B cell (primary cell): ENCODE measurements at places on chromosomes 1 and 21.

- no peak for DNase-seq
- H3K27me3 ChIP-seq = no peaks in the 10 kb centered on the region
- H3K36me3 ChIP-seq = no peaks in the 10 kb centered on the region
- no peak overlapping the region for H3K27ac ChIP-seq
Observed at GRCh38 chr1:47865881-47866535, 131.2 kb downstream of the TRABD2B start.

DNA sequence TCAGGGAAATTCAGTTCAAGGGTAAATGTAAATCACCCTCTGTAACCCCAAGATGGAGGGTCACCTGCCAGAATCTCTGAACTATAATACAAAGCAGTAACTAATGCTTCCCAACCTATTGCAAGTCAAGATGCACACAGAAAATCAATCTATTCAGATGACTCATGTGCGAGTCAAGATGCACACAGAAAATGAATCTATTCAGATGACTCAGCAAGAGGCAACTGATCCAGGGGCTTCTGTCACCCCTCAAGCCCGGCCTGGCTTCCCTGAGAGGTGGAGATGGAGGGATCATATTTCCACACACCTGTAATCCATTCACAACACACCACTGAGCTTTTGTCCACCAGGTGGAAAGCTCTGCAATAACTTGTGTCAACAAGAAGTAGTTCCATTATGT, 17.4 kb upstream of the HIVEP3 start:
- H3K4me1 ChIP-seq = no peaks in the 10 kb centered on the region
- H3K27ac ChIP-seq = no peak overlapping the region
- no peaks in the 10 kb centered on the region for H3K36me3 ChIP-seq
- no peaks in the 10 kb centered on the region for H3K27me3 ChIP-seq
- no peak overlapping the region for H3K4me3 ChIP-seq

DNA sequence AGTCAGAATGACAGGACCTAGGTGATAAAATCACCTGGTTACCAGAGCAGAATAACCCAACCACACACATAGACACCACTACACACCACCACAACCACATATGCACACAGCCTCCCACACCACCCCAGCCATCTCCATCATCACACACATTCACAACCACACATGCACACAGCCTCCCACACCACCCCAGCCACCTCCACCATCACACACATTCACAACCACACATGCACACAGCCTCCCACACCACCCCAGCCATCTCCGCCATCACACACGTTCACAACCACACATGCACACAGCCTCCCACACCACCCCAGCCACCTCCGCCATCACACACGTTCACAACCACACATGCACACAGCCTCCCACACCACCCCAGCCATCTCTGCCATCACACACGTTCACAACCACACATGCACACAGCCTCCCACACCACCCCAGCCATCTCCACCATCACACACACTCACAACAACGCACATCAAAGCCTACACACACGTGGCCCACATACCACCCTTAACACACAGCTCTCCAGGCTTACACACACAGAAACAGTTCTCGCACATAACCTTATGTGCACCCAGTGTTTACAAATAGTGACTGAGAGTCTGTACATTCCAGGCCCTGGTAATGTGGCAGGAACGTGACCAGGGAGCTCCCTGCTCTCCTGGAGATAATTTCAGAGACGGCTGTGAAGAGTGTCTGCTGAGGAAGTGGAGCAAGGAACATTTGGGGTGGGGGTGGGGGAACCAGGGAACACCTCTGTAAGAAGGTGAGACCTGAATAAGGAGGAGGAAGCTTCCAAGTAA, 3.3 kb upstream of the GJB3 start:
- no peak overlapping the region for H3K27ac ChIP-seq
- H3K36me3 ChIP-seq = no peaks in the 10 kb centered on the region
- H3K4me1 ChIP-seq = peaks cover 13% of the 10 kb centered on the region
- H3K27me3 ChIP-seq = no peaks in the 10 kb centered on the region

GRCh38 chr1:54037476-54037875, 15.5 kb downstream of the TMEM59 start:
- no peak for DNase-seq
- H3K4me1 ChIP-seq = no peaks in the 10 kb centered on the region
- H3K36me3 ChIP-seq = peaks cover 80% of the 10 kb centered on the region
- no peak overlapping the region for H3K4me3 ChIP-seq
- no peak overlapping the region for H3K27ac ChIP-seq

GRCh38 chr21:38933731-38934130, 128.0 kb downstream of the ETS2 start:
- no peaks in the 10 kb centered on the region for H3K27me3 ChIP-seq
- H3K4me3 ChIP-seq = no peak overlapping the region
- H3K36me3 ChIP-seq = no peaks in the 10 kb centered on the region
- no peak for DNase-seq
- H3K27ac ChIP-seq = no peak overlapping the region

DNA sequence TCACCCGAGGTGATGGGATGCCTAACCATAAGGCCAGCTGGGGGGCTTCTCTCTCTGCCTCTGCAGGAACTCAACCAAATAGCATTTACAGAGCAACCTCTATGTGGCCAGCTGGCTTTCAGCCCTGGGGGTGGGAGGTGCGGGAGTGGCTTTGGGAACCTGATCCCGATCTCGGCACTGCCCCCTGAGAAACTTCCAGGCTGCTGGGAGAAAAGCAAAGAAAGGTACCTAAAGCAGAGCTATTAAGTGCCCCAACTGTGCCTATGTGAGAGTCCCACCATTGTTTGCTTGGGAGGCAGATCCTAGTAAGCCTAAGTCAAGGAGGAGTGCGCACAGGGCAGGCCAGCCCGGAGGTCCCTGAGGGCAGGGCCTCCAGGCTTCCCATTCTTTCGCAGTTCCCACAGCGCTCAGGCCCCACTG, 7.0 kb downstream of the KRTCAP2 start:
- peaks cover 21% of the 10 kb centered on the region for H3K36me3 ChIP-seq
- no peak overlapping the region for H3K27ac ChIP-seq
- H3K4me3 ChIP-seq = no peak overlapping the region

DNA sequence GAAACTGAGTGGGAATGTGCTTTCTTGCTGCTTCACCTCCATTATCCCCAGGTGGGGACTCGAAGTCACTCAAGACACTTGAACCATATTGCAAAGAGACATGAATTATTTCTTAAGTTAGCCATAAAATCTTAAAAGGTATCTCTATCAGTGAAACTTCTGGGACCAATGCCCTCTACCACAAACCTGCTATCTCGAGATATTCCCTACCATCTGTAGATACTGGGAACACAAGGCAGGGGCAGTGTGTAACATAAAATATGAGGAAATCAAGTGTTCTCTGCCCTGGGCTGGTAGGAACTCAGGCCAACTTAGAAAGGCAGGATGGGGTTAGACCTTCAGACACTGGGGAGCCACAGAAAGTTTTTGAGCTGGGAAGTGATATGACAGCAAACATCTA, 1.3 kb upstream of the CD58 start:
- no peaks in the 10 kb centered on the region for H3K36me3 ChIP-seq
- H3K4me1 ChIP-seq = peaks cover 9% of the 10 kb centered on the region
- peaks cover 3% of the 10 kb centered on the region for H3K27me3 ChIP-seq
- no peak for DNase-seq
- no peak overlapping the region for H3K27ac ChIP-seq
- H3K4me3 ChIP-seq = no peak overlapping the region

DNA sequence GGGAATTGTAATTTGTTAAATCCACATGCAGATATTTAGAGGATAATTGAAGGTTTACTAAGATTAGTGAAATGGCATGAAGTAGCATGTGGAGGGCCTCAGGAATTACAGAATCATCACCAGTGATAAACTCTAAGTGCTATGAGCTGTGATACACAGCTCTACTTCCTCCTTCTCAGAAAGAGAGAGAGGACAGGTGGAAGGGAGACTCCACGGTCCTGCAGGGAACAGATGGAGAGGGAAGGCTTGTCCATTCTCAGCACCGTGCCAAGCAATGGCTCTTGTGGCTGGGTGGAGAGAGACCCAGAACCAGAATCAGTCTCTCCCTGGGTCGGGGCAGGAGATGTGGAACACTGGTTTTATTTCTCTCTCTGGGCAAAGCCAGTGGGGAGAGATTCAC, 27.8 kb upstream of the LYPD8 start:
- H3K4me1 ChIP-seq = peaks cover 35% of the 10 kb centered on the region
- H3K36me3 ChIP-seq = no peaks in the 10 kb centered on the region
- DNase-seq = no peak
- H3K27me3 ChIP-seq = no peaks in the 10 kb centered on the region
- no peak overlapping the region for H3K27ac ChIP-seq
- no peak overlapping the region for H3K4me3 ChIP-seq

- H3K27ac ChIP-seq = no peak overlapping the region
- no peaks in the 10 kb centered on the region for H3K27me3 ChIP-seq
- H3K4me1 ChIP-seq = no peaks in the 10 kb centered on the region
- no peak overlapping the region for H3K4me3 ChIP-seq
Observed at GRCh38 chr1:247268390-247269045, 12.6 kb downstream of the VN1R5 start.

GRCh38 chr1:184574588-184574987, 180.1 kb downstream of the EDEM3 start:
- H3K36me3 ChIP-seq = no peaks in the 10 kb centered on the region
- no peak for DNase-seq
- H3K27me3 ChIP-seq = no peaks in the 10 kb centered on the region
- H3K27ac ChIP-seq = no peak overlapping the region
- H3K4me1 ChIP-seq = no peaks in the 10 kb centered on the region

DNA sequence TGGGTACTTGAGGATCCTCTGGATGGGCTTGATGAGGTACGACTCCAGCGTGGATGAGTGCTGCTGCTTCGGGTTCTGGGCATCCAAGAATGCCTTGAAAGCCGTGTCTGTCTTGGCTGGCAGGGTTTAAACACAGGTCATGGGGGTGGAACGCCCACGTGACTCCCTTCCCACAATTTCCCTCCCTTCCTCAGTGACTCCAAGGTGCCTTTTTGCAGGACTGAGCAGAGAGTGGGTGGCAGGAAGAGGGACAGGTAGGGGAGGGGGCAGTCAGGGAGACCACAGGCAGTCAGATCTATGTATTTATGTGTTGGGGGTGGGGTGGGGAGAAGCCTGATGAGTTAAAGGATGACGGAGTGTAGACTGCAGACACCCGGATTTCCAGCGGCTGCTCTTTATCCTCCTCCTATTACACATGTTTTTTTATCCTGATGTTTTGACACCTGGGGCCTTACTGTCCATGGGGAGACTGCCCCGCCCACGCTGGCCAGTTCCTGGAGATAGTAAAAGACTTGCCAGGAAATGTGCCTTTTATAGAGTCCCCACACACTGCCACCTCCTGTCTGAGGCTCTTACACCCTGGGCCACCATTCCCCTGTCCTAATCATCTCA, 103.2 kb upstream of the KRTAP19-8 start:
- DNase-seq = no peak
- no peak overlapping the region for H3K4me3 ChIP-seq
- H3K36me3 ChIP-seq = no peaks in the 10 kb centered on the region
- no peak overlapping the region for H3K27ac ChIP-seq

DNA sequence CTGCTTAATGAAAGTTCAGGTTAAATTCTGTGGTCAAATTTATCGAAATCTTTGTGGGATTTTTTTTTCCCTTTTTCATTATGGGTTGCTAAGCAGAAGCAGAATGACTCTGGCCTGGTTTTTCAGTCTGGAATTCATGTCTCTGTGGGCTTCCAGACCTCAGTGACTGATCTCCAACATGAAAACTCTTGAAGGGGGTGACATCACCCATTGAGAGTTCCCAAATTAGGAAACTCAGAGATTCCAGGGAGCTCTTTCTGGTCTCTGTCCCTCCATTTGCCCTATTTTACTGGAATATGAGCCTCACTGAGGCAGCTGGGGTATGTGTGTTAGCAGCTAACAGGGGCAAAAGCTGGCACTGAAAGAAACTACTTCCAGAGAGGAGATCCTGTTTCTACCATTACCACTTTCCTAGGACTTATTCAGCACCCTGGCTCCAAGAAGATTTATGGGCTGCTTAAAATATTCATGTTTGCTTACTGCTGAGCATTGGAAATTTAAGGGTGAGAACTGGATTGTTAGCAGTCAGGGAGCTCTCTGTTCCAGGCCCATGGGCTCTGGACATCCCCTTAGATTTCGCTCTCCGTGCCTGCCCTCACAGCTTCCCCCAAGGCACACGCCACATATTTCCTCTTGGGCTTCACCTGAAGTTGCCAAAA, 203.4 kb upstream of the SPAG17 start:
- no peaks in the 10 kb centered on the region for H3K4me1 ChIP-seq
- no peaks in the 10 kb centered on the region for H3K27me3 ChIP-seq
- no peak for DNase-seq
- H3K4me3 ChIP-seq = no peak overlapping the region

DNA sequence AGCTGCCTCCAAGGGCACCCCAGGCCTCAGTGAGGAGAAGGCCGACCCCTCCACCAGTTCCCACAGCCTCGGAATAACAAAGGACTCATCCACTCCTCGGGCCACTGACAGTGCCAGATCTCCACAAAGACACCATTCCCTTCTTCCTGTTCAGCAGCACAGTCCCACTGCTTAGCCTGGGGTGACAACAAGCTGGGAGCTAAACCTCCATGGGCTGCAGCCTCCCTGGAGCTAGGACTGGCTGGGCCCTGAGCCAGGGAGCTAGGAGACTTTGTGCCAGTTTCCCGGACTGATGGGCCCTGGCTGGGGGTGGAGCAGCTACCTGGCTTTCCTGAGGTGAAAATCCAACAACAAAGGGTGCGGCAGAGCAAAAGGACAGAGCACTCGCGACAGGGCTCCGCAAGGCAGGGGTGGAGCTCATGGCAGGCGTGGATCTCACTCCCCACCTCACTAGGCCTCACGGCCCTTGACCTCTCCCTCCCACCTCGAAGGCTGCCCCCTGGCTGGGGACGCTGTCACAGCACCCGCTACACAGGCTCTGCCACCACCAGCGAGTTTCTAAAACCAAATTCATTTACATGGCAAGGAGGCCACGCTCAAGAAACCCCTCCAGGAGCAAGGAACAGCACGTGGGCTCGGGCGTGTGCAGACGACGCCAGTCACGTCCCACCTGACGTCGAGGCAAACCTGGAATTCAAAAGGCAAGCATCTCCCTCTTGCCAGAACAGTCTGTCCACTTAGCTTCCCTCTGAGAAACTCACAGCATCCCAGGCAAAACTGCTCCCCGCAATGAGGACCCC, 13.8 kb downstream of the SLC35E2B start:
- H3K4me1 ChIP-seq = peaks cover 9% of the 10 kb centered on the region
- peak; percentile 67 for DNase-seq
- no peak overlapping the region for H3K4me3 ChIP-seq
- H3K36me3 ChIP-seq = no peaks in the 10 kb centered on the region
- H3K27me3 ChIP-seq = no peaks in the 10 kb centered on the region

GRCh38 chr1:64532646-64533045, 62.7 kb downstream of the CACHD1 start:
- H3K4me1 ChIP-seq = no peaks in the 10 kb centered on the region
- H3K27ac ChIP-seq = no peak overlapping the region

- peaks cover 12% of the 10 kb centered on the region for H3K27me3 ChIP-seq
- DNase-seq = no peak
- no peak overlapping the region for H3K27ac ChIP-seq
- H3K36me3 ChIP-seq = no peaks in the 10 kb centered on the region
- H3K4me3 ChIP-seq = no peak overlapping the region
Observed at GRCh38 chr1:20339811-20340457, 49.3 kb downstream of the VWA5B1 start.

DNA sequence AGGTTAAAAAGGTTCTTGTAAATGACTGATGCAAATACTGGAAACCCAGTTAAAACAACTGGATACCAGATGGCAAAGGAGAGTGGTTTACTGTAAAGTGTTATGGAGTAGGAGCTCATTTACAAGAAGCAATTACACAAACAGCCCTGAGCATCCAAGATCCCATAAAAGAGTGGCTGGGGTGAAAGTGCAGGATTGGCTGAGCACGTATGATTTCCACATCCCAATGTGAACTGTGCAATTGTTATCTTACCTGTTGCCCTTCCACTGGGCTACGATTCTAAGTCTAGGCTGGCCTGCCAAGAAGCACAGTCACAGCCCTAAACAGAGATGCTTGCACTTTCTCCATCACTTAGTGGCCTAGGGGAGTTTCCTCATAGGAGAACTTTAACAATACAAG, 277.6 kb upstream of the RUNX1 start:
- H3K4me3 ChIP-seq = no peak overlapping the region
- H3K27me3 ChIP-seq = no peaks in the 10 kb centered on the region
- H3K36me3 ChIP-seq = no peaks in the 10 kb centered on the region
- DNase-seq = no peak
